ENCODE measurements at places on chromosomes 6 and 20.

DNA sequence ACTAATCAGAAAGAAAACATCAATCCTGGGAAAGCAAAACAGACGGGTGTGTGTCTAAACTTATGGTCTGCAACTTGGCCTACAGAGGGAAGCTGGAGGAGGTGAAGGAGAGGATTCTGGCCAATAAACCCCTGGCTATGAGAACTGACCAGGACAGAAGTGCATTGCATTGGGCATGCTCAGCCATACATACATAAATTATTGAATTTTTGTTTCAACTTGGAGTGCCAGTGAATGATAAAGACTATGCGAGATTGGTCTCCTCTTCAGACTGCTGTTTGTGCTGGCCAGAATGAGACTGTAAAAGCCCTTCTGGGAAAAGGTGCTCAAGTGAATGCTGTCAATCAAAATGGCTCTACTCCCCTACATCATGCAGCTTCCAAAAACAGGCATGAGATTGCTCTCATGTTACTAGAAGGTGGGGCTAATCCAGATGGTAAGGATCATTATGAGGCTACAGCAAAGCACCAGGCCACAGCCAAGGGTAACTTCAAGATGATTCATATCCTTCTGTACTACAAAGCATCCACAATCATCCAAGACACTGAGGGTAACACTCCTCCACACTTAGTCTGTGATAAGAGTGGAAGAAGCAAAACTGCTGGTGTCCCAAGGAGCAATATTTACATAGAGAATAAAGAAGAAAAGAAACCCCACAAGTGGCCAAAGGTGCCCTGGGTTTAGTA, 17.4 kb downstream of the ADNP start:
- DNase-seq, result no peak

DNA sequence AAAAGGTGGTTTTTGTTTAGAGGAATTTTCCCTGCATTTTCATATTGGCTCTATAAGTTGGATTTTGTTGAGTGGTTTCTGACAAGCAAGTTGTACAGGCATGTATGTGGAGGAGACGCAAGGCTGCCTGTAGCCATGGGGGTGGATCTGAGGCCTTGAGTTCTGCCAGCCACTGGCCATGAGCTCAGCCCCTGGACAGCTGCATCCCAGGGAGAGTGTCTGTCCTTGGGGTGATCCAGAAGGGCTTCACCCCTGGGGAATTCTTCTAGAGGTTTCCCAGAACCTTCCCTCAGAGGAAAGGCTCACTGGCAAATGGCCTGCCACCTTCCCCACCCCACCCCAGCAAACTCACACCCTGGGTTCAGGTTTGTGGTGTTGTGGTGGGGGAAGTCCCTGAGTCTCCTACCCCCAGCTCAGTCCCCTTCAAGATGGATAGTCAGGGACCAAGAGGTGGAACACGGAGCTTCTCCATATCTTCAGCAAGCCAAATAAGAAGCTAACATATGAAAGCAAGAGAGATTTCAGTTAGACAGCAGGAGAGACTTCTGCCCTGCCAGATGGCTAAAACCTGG, 11.6 kb upstream of the NOL4L start:
- DNase-seq, result no peak

GRCh38 chr6:136137008-136137692, 113.0 kb downstream of the MTFR2 start:
- no peak for DNase-seq

DNA sequence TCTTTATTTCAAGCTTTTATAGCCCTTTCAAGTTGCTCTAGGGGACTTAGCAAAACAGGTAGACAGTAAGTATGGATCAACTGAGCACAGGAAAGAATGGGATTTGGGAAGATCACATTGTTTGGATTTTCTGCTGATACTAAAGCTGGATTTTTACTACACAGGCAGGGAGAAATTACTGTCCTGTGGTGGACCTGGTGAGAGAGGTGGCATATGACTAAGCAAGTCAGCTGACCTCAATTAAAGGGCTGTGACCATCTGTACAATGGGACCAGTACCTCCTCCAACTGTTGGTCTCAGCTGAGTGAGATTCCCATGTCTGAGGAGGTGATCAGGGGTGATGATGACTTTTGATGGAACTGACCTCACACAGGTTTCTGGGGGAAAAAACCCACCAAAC, 28.0 kb downstream of the RREB1 start:
- DNase-seq, result no peak

DNA sequence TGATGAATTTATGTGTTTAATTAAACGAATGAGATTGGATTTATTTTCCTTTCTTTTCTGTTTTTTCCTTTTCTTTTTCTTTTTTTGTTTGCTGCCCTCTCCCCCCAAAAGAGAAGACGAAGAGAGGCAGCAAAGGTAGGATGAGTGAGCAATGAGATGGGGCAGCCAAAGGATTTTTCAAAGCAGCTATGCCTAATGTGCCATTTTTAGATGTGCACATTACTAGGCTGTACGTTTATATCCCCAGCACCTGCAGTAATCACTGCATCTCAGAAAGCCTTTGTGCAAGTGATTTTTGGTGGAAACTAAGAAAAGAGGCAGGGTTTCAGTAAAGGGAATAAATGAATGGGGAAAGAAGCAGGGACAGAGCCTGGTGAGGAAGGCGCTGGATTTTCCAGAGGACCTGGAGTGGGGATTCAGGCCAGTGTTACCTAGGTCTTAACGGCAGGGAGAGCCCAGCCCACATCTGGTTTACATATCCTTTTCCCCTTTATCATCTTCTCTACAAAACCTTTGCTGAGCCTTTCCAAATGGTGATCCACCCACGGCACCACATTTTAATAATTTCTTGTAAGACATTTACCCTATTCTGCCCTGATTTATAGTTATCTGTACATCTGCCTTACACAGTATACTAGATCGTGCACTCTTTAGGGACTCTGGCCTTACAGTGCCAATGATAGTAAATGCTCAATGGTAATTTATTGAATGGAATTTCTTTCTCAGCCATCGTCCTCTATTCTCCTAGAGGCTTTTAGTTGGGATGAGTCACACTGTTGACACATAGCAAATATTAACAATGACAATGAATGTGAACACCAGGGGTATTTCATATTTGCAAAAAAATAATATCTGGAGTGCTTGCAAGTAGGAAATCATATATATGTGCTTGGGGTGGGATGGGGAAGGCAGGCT, 38.3 kb upstream of the ATXN1 start:
- no peak for DNase-seq

- DNase-seq, result no peak
Observed at GRCh38 chr20:43766917-43767316, 40.1 kb upstream of the GTSF1L start.

GRCh38 chr6:142296975-142297604, 4.7 kb upstream of the ADGRG6 start:
- no peak for DNase-seq

DNA sequence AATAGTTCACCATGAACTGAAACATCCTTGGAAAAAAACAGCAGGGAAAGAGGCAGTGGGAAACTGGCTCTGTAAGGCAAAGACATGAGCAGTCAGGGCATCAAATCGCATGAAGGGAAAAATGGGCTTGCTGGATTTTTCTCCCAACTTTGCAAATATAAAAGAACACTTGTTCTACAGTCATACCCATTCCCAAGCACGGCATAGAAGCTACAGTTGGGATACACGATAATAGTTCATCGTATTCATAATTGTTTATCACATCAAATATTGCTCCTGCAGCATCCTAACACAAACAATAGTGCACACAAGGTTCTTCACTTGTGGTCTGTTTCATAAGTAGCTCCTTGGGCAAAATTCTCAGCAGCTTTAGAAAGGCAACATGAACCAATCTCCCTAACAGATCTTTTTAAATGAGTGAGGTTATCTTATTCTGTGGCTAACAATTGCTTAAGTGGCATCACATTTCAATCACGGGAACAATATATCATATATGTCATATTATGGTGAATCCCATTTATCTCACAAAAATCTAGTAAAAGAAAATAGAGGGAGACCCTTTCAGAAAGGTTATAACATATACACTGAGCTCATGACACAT, 243.9 kb downstream of the PKHD1 start:
- DNase-seq, result no peak

- no peak for DNase-seq
Observed at GRCh38 chr6:44668976-44669934, 281.7 kb downstream of the CDC5L start.

DNA sequence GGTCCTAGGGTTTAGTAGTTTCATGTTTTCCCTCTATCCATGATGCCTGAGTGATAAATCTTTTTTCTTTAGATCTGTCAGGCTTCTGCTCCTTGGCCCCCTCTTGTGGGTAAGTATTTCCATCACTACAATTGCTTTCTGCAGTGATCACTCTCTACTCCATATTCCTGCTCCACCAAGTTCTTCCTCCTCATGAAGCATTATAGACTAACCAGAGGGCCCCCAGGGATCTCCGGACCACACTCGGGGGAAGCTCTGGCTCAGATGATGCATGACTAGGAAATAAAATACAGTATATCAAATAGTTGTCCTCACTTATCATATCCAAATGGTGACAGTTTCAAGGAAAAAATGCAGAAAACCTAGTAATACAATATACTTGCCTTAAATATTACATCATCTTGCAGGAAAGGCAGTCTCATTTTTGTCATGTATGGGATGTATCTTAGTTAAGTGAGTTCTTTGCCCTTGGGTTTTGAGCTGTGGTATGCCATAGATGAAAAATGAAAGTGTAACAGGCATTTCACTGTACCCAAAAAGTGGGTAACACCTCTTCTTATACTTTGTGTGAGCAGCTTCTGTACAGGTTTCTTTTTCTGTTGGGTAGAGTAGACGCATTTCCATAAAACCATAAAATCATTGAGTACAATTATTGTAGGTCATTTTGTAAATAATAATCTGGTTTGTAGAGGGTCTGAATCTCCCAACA, 200.9 kb upstream of the EYA4 start:
- DNase-seq, result no peak

- DNase-seq, result peak; percentile 97
Observed at GRCh38 chr6:33204415-33205190, at the start of gene HSD17B8. TSS of gene HSD17B8 (plus strand) at chr6:33204655. CDS start at chr6:33204669, 14 bp downstream.

DNA sequence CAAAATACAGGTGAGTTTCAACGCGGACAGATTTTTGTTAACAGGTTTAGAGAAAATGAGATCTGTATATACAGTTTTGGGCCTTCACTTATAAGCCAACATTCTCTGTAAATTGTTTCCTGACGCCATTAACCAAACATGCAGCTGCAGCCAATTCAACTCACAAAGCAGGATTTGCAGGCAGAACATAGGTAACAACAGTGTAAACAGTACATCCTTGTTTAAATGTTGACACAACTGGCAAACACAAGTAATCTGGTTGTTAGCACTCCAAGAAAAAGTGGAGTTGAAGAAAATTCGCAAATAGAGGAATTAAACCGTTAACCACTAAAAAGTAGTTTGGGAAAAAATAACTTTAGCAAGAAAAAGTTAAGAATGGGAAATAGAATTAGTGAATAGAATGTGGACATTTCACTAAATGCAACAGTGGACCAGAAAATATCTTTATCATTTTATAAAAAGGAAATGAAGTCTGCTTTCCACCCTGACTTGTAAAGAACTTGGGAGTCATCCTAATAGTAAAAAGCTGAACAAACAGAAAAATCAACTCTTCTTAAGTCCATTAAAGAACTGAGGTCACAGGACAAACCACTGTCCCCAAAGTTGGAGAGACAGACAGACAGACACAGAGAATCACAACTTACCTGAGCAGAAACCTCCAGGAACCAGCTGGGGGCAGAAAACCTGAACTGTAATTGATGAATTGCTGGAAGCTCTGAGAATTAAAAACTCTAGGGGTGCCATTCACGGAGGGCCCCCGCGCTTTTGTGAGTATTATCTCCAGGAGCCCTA, 10.1 kb downstream of the SMIM28 start:
- no peak for DNase-seq

DNA sequence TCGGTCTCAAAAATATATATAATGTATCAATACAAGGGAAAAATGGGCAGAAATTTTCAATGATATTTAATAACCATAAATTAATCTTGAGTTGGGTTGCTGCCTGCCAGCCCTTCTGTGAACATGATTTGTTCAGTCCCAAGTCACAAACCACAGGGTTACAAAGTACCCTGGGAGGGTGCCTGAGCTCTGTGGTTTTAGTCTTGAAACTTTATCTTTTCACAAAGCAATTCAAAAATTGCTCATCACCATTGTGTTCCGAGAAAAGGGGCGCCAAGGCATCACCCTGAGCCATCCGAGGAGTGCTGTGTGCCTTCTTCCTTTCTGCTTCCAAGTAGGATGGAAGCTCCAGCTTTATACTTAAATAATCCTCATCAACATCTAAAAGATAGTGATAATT, 141.6 kb upstream of the AKAP12 start:
- DNase-seq, result no peak

- DNase-seq, result no peak
Observed at GRCh38 chr20:24444526-24445190, 24.8 kb upstream of the SYNDIG1 start.

DNA sequence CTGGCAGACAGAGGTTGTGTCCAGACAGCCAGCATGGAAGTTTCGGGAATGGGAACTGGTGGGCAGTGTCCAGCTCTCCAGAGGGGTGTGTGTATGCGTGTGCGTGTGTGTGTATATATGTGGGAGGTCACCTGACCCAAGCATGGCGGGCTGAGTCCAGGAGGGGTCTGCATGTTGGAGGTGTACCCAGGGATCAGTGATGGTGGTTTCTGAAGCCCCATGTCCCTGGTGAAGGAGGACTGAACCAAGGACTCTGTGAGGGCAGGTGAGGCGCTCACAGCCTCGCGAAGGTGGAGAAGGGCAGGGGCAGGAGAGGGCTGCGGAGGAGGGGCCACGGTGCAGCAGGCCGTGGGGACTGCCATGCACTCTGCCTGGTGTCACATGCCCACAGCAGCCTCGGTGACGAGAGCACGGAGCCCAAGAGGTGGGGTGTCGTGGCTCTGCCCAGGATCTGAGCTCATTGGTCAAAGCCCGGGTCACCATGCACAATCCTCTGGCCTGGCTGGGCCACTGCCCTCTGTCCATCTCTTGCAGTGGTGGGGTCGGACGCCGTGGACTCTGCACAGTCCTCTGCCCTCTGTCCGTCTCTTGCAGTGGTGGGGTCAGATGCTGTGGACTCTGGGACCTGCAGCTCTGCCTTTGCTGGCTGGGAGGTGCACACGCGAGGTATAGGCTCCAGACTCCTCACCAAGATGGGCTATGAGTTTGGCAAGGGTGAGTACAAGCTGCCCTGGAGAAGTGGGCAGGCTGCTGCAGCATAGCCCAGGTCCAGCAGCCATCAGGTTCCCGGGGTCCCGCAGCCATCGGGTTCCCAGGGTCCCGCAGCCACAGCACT, 2.1 kb upstream of the LIME1 start:
- DNase-seq, result no peak

DNA sequence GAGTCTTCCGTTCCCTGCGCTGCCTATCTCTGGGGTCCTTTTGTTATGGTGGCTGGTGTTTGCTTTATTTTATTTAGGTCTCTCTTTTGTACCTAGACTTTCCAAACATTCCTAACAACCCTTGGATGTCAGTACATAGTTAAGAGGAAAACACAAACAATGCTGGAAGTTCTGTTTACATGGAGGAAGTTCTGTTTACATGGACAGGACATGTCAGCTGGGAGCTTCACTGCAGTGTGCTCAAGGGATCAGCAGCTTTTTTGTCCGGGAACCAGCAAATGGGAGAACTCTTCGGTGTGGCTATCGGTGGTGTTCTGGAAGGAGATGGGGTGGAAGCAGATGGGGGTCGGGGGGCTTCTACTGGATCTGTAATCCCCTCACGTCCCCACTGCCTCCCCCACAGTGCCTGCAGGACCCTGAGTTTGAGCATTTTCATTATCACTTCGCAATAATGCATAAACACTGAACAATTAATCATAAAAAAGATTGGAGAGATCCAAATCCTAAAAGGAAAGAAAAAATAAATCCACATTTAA, 2.7 kb downstream of the SERPINB6 start:
- no peak for DNase-seq
